ENCODE measurements at places on chromosomes 16 and 17. TPM values are rescaled to one million over a fixed set of nuclear protein-coding genes. Genes with fewer than 3 reads are reported as not detected.

The CD300H gene
- not detected for total RNA-seq

The ADORA2B gene
- total RNA-seq: 27.8 TPM

The WIPF2 gene
- total RNA-seq: 4.6 TPM

The CNGB1 gene
- not detected for total RNA-seq

The MYO15B gene
- under 0.01 TPM for total RNA-seq

The OR1E1 gene
- not detected for total RNA-seq

The IL34 gene
- total RNA-seq: 4.1 TPM

The NGFR gene
- total RNA-seq: 40.2 TPM

The C16orf96 gene
- not detected for total RNA-seq

The PIP4K2B gene
- total RNA-seq: 65.9 TPM

GRCh38 chr17:66713533-66714042 is 121.3 kb upstream of the CACNG5 start:
- DNase-seq: no peak

GRCh38 chr17:15351478-15351840 is 10.1 kb upstream of the TEKT3 start:
- no peak for DNase-seq

DNA sequence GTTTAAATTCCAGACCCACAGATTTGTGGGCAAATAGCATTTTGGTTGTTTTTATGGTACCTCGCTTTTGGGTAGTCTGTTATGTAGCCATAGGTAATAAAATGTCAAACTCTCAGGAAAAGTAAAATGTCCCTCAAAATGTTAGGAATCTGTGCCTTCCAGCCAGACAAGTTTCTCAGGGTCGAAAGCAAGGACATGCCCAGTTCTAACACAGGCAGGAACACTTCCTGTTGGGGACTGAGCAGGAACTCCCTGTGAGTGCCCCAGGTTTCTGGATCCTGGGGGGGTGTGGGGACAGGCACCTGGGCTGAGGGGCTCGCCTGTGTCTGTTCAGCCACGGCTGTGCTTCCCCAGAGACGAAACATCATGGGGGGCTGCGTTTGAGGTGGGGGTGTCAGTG is 62.3 kb downstream of the GNA13 start:
- DNase-seq: no peak

DNA sequence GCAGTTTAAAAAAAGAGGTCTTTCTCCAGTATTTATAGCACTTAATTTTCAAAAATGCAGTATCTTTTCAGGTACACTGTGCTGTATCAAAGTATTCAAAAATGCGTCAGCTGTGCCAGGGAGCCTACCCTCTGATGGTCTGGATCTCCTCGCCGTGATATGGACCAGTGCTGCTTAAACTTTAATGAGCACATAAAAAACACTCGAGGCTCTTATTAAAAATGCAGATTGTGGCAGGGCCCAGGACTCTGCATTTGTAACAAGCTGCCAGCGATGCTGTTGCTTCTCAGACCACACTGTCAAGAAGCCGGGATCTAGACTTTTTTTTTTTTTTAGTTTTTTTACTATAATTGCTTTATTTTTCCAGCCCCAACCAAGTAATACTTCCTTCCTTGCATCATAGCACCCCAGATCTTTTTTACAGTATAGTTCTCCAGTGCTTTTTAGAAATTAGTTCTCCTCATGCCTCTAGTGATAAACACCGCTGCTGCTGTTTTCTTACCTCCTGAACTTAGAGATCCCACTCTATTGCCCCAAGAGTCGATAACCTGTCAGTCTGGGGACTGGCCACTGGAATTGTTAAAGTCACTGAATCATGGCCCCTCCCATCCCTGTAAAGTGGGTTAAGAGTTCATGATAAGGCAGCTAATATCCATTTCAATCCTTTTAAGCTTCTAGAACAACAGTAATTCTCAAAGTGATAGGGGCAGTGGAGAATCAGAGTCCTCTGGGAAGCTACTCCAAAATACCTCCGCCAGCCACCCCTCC is 1.6 kb upstream of the SMARCD2 start:
- peak; percentile 26 for DNase-seq

- DNase-seq: peak; percentile 5
These were observed 6.2 kb upstream of the ABCA8 start for GRCh38 chr17:68961214-68961882.

GRCh38 chr17:66487981-66488468 is 185.6 kb downstream of the PRKCA start:
- DNase-seq: no peak

GRCh38 chr17:76726231-76726775 is at the start of gene JMJD6:
JMJD6 (minus strand) TSS chr17:76726606; CDS start chr17:76726475, 131 bp downstream.
- peak; percentile 96 for DNase-seq

- DNase-seq: no peak
These were observed 12.7 kb upstream of the KRT23 start for GRCh38 chr17:40950176-40950575.

DNA sequence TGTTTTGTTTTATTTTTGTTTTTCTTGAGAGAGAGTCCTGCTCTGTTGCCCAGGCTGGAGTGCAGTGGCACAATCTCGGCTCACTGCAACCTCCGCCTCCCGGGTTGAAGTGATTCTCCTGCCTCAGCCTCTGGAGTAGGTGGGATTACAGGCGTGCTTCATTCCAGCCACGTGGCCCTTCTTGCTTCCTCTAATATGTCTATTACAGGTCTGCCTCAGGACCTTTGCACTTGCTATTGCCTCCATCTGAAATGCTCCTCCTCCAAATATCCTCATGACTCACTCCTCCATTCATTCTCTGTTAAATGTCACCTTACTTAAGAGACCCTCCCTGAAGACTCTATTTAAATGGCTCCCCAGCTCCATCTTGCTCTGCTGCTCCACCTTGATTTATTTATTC is 39.0 kb downstream of the LYRM9 start:
- DNase-seq: no peak

- DNase-seq: peak; percentile 69
These were observed 678 bp downstream of the CDR2L start for GRCh38 chr17:74987909-74988711.

DNA sequence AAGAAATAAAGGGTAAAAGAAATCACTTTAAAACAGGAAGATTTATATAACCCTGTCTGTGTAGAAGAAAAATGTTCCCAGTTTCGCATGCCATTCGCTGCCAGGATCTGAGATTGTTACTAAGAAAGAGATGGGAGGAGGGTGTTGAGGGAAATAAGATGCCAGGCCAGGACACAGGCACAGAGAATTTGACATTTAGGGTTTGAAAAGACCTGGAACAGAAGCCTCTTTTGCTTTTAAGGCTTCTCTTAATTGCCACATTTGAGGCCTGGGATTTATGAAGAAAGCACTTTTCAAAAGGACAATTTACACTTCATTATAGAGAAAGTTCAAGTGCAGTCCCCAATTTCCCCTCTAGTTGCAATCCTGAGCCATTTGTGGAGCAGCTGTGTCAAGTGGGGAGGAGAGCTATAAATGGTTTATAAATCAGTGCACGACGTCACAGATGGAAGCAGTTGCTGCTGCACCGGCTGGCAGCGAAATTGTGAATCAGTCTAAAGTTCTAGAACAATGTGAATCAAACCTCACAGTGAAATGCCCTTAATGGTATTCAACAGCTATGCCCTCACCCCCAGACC is 26.5 kb upstream of the C16orf87 start:
- DNase-seq: peak; percentile 81

DNA sequence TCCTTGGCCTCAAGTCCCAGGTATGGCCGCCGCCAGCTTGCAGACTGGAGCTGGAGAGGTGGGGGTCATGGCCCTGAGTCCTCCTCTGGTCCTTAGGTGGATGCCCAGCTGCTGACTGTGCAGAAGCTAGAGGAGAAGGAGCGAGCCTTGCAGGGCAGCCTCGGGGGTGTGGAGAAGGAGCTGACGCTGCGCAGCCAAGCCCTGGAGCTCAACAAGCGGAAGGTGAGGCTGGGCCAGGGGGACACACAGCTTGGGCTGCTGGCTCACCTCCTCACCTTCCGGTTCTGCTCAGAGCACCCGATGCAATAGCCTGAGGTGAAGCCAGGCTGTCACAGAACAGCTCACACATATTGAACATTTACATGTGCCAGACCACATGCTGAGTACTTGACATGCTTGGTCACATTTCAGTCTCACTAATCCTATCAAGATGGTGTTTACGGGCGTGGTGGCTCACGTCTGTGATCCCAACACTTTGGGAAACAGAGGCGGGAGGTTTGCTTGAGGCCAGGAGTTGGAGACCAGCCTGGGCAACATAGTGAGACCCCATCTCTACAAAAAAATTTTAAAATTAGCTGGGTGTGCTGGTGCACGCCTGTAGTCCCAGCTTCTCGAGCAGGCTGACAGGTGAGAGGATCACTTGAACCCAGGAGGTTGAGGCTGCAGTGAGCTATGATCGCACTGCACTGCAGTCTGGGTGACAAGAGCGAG is 7.4 kb downstream of the RNF40 start:
- no peak for DNase-seq

DNA sequence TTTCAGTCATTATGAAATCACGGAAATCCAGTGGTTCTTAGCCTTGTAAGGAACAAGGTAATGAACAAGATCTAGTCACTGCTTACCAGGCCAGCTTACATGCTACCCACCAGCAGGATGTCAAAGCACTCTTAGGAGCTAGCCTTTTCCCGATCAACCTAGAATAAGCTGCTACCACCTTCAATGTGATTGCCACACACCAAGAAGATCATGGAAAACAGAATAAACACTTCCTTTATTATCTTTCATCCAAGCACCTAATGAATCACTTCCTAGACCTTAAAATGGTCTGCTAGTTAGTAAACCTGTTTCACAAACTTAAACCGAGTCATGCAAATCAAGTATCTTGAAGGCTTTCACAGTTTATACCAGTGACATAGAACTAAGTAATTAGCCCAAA is 5.0 kb downstream of the BBS2 start:
- no peak for DNase-seq

GRCh38 chr16:2715966-2716885 is 3.8 kb downstream of the PRSS27 start:
- DNase-seq: no peak

DNA sequence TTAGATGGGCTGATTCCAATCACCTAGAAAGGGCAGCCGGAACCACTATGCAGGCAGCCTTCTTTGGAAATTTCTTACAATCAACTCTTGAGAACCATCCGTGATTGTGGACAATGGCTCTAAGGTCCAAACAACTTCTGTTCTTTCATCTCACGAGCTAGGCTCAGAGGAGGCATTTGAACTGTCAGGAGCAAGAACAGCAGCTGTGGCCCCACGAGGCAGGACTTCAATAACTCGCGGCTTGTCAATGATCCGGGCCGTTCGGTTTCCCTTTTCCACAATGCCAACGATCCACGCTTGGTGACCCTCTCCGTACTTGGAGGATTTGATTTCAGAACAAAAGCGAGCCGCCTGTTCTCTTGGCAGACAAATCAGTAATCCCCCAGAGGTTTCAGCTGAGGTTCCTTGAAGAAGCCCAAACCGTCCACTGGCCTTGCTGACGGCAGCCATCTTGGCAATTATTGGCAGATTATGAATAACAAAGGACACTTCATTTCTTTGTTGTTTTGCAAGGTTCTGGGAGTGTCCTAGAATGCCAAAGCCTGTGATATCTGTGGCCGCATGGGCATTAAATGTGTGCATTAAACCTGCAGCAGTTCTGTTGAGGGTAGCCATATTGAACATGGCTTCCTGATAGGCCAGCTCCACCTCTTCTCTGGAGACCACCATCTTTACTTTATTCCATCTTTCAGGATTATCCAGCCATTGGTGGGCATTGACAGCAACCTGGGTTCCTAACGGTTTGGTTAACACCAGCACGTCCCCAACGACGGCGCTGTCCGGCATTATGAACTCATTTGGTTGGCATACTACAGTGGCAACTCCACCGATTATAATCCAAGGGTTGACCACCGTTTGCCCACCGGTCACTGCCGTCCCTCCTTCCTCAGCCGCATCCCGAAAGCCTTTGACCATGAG is 1.2 kb downstream of the SEPHS2 start:
- DNase-seq: no peak

DNA sequence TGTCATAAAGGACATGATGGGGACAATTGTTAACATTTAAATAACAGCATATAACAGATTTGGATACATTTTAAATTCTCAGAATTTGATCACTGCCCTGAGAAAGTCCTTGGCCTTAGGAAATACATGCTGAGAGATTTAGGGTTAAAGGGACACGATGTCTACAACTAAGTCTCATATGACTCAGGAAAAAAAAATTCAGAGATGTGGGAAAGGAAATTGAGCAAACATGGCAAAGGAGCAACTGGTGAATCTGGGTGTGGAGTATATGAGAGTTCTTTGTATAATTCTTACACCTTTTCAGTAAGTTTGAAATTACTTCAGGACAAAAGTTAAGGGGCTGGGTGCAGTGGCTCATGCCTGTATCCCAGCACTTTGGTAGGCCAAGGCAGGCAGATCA is 18.2 kb downstream of the MPP3 start:
- DNase-seq: peak; percentile 84

- no peak for DNase-seq
These were observed 28.4 kb upstream of the SLC12A3 start for GRCh38 chr16:56836410-56837230.

GRCh38 chr17:80794281-80795089 is 197.2 kb upstream of the CHMP6 start:
- no peak for DNase-seq

DNA sequence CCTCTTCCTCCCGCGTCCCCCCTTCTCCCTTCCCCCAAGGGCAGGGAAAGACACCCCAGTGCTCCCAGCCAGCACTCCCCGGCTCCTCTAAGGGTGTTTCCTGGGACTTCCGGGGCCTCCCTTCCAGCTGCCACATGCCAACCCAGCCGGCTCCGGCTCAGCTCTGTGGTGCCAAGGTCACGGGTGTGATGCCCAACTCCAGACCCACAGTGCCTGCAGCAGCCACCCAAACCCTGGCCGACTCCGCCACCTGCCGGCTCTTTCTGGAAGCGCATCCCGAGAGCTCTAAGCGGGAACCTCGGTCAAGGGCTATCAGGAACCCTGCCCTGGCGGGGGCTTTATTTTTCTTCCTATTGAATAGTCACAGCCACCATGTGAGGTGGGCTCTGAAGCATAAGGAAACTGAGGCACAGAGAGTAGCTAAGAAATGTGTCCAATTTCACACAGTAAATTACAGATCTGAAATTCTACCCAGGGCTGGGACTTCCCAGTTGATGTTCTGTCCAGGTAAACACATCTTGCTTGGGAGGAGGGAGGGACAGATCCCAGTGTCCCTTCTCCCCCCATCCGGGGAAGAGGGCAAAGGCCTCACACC is 3.3 kb upstream of the PPP1R1B start:
- peak; percentile 71 for DNase-seq

- DNase-seq: no peak
These were observed 98.0 kb downstream of the TBC1D16 start for GRCh38 chr17:79937391-79938335.

DNA sequence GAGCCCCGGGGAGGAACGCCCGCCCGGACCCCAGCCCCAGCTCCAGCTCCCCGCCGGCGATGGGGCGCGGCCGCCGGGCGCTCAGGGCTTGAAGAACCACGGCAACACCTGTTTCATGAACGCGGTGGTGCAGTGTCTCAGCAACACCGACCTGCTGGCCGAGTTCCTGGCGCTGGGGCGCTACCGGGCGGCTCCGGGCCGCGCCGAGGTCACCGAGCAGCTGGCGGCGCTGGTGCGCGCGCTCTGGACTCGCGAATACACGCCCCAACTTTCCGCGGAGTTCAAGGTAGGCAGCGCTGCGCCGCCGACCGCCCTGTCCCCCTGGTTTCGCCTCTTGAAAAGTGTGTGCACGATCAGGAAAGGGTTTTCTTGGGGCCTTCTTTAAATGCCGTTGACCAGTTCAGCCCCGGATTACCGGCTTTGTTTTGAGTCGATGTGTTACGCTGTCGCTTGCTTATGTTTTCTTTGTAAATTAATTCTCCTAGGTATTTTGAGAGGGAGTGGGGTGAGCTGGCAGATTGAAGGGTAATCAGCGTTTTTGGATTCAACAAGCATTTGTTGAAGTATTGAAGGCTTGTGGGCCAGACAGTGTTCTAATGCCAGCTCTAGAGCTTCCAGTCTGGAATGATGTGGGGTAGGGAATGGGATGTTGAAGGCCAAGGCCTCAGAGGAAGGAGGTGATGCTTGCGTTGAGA is 681 bp downstream of the USP43 start:
- no peak for DNase-seq
